ENCODE measurements at places on chromosomes 5 and 9.

- DNase-seq, result no peak
These were observed 120.5 kb upstream of the BOD1 start for GRCh38 chr5:173736923-173737412.

DNA sequence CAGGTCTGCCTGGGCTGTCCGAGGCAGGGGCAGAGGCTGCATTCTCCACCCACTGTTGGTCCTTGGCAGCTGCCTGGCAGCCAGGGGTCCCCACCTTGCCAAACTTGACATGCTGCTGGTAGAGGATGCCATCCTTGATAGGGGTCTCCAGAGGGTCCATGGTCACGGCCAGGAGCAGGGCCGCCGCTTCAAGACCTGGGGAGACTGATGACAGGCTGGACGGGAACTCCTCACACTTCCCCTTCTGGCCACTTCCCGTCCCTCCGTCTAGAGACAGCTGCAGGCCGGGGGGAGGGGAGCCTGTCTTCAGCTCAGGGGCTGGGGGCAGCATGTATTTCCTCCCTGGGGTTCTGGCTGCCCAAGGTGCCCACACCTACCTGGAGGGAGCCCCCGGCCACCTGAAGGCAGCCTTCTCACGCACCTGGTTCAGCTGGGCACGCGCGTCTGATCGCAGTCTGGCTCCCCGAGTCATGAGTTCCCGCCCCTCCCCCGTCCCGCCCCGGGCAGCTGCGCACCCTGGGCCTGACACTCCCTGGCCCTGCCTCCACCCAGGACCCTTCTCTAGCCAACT lies at the start of gene DOK3:
Gene DOK3 (minus strand): TSS at position 446 of the 571 bp plus-strand sequence. CDS start 286 bp downstream, at position 160.
- no peak for DNase-seq

DNA sequence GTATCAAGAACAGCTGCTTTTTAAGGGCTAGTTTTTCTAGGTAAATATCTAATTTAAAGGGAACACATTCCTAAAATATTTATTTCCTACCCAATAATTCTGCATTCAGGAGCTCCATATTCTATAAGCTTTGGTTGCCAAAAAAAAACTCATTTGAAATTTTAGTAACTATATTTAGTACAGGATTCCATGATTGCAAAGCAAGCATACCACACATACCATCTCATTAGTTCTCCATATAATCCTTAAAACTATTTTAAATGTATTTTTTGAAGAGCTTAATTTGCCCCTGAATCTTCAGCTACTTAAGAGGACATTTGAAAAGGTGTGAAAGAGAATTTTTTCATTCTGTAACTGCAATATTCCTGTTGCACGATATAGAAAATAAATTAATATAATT lies 877.0 kb downstream of the NR2F1-AS1 start:
- peak; percentile 50 for DNase-seq

GRCh38 chr5:73022471-73023169 lies 66.8 kb downstream of the FCHO2 start:
- DNase-seq, result no peak
